ENCODE measurements at places on chromosomes 6 and 20. TPM values are rescaled to one million over a fixed set of nuclear protein-coding genes. Genes with fewer than 3 reads are reported as not detected.

- DNase-seq = no peak
These were observed 89.0 kb downstream of the PSMB1 start for GRCh38 chr6:170464080-170464479.

- no peak for DNase-seq
These were observed 546.6 kb downstream of the CD83 start for GRCh38 chr6:14664112-14664601.

The FAM209B gene
- total RNA-seq = not detected

DNA sequence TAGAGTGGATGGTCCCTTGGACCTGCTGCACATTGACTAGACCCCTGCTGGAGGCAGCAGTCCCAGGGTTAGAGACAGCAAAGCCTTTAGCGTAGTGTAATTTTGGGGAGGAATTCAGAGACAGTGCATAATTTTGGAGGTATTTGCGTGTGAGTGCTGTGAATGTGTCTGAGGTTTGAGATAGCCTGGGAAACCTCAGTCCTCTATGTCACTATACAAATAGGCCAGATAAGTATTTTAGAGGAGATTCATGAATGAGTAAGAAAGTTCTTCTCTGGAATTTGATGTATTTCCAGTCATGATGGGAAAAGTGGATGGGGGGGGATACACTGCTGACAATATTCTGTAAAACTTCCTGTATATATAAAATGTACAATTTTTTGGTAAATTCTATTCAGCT lies 25.8 kb upstream of the MTRF1L start:
- DNase-seq = no peak

- no peak for DNase-seq
These were observed 44.6 kb downstream of the TAF4 start for GRCh38 chr20:62020935-62021701.

The HEY2 gene
- 3.7 TPM for total RNA-seq

The KCNK5 gene
- total RNA-seq = 57.4 TPM

The DEFB129 gene
- total RNA-seq = not detected

- DNase-seq = no peak
These were observed 8.1 kb upstream of the OCSTAMP start for GRCh38 chr20:46558511-46558959.

The PKHD1 gene
- total RNA-seq = 0.07 TPM

- no peak for DNase-seq
These were observed 939.5 kb downstream of the EPHA7 start for GRCh38 chr6:92479831-92480230.

GRCh38 chr6:15086348-15087158 lies 159.3 kb upstream of the JARID2 start:
- DNase-seq = no peak

DNA sequence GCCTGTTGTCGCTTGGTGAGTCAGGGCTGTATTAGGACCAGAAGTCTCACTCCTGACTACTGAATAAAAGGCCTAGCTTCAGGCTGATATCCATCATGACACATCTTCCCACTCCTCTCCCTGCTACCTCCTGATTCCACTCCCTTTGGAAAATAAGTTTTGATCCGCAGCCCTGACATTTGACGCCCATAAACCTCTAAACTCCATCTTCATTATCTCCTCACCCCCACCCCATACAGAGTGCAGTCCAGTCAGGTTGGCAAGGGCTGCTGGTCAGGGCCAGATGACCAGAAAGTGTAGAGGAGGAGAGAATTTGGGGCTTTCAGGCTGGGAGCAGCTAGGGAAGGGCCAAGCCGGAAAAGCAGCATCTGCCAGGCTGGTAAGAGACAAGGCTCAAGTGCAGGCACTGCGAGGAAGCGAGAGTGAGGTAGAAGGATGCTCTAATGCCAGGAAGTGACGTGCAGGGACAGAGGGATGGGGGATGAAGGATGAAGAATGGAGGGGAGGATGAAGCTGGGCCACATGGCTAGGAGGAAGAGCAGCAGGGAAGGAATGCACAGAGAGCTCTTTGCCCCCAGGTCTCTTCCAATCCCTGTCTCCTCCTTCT lies 1.2 kb downstream of the GGT7 start:
- DNase-seq = peak; percentile 6

- DNase-seq = peak; percentile 94
These were observed at the start of gene MARCKS for GRCh38 chr6:113856625-113857555. MARCKS (plus strand) TSS chr6:113857345; CDS start chr6:113857746, 401 bp downstream.

GRCh38 chr20:51412951-51413481 lies 129.5 kb downstream of the NFATC2 start:
- DNase-seq = no peak

GRCh38 chr6:73123632-73124329 lies 101.5 kb downstream of the KHDC1L start:
- no peak for DNase-seq

The SLCO4A1 gene
- total RNA-seq = 38.3 TPM

DNA sequence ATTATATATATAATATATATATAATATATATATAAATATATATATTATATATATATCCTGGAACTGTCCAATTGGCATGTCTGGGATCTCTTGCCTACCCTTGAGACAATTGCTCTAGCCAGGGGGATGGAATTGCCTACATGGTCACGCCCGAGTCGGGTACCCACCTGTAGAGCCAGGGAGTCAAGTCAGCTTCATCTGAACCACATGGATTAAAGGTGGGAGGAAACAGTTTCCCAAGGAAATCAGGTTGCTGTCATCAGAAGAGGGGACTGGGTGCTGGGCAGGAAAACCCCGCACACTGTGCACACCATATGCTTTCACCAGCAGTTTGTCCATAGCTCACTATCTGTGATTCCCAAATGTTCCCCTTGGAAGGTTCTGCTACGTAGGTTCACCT lies 252.5 kb upstream of the NOX3 start:
- DNase-seq = no peak

The LY6G6D gene
- total RNA-seq = not detected

The PSMF1 gene
- total RNA-seq = 84.2 TPM

DNA sequence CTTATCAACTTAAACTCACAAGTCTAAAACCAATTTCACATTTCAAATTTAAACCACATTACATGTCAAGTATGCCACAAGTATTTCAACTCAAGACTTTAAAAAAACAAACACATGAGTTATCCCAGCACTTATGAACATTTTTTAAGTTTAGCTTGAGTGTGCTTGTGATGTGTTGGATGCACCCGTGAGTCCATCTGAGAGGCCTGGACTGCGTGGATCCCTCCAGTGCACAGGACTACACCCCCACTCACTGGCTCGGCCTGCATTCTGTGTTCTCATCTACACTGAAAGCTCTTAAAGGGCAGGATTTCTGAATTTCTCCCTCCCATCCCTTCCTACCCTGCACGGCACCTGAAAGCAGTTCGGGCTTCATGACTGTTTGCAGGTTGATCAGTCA lies 128.8 kb upstream of the CD93 start:
- DNase-seq = no peak

DNA sequence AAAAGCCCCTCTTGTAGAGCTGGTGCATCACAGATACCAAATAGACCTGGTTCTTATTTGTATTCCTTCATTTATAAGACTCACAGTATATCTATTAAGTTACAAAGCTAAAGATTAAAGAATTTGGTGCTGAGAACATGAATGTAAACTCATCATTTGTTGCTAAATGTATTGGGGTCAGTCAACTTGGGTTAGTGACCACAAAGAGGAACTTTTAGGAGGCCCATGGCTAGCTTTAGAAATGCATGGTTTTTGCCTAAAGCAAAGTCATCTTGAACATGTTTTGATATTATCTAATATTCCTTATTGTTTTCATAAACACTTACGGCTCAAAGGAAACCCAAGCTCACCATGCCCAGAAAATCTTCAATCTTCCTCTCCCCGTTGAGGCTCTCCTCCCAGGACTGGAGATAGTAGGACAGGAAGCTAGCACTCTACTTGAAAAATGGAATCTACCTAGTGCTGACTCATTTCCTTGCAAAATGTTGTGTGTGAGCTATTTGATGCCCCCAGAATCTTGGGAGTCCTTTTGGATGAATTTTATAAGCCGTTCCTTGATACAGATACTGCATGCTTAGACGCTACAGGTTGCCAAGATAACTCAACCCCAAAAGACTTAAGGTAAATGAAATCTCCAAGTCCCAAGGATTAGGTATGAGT lies 121.4 kb downstream of the BMP2 start:
- DNase-seq = no peak

GRCh38 chr6:111032484-111033140 lies 50.8 kb downstream of the RPF2 start:
- DNase-seq = no peak

The SLC17A1 gene
- not detected for total RNA-seq

DNA sequence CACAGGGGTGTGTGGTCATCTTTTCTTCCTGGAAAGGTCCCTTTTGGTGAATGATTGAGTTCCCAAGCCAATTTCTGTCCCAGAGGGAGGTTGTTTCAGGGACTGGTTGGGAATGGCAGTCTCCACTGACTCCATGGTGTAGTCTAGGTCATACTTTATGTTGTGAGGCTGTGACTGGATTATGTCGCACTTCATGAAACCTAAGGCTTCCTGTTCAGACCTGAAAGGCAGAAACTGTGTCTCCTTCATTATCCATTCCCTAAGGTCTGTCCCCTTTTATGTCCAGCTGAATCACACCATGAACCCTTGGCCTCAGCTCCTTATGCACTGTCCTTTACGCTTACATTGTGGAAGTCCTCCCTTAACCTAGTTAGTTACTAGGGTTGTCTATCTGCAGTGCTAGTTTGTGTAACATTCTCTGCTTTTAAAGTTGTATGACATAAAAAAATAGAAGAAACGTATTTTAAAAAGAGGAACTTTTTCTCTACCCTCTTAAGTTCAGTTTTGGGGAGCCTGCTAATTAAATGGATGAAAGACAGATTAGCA lies 191.3 kb downstream of the JARID2 start:
- DNase-seq = no peak

- peak; percentile 50 for DNase-seq
These were observed at the start of gene CLIC5 for GRCh38 chr6:46015119-46015968. CLIC5 (minus strand) TSS chr6:46015860; CDS start chr6:46015542, 318 bp downstream.

The FKBP1A gene
- total RNA-seq = 159 TPM

DNA sequence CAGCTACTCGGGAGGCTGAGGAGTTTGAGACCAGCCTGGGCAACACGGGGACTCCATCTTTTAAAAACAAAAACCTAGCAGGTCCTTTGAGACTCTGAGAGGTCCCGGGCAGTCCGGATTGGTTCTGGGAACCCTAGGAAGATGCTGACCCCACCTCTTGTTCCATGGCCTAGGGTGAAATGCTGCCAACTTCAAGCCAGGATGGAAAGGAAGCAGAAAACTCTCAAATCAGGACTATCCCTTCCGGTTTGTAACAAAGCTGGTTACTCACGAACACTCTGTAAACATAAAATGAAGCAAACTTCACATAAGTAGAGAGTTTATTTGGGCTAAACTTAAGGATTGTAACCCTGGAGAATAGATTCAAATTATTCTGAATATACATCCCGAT lies 28.0 kb downstream of the CAPN11 start:
- DNase-seq = no peak

The MAP1LC3A gene
- 9.5 TPM for total RNA-seq

- DNase-seq = no peak
These were observed 229.5 kb upstream of the RNF24 start for GRCh38 chr20:4244700-4245485.

DNA sequence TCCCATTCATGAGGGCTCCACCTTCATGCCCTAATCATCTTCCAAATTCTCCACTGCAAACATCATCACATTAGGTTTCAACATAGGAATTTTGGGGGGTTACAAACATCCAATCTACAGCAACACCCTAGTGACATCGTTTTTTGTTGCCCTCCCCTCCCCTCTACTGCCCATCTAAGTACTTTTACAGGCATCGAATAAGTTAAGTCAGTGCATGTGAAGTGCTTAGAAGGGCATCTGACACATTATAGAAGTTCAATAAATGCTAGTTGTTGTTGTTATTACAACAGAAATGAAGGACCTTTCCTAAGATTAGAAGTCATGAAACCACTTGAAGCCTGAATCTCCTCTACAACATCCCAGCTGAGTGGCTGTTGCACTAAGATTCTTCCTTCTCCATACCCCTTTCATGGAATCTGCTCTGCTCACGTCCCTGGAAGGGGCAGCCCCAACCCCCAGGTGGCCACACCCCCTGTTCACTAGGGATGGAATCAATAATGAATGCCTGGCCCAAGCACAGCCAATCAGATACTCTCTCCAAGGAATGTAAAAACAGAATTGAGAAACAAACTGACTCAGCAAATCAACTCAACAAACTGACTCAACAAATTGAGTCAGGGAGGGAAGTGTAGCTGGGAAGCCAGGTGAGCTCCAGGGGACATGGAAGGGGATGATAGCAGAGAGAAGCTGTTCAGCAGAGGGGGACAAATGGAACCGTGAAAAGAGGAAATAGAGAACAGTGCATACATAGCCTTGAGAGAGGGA lies 3.9 kb upstream of the LRP11 start:
- DNase-seq = peak; percentile 91

The ENPP1 gene
- total RNA-seq = 46.9 TPM

GRCh38 chr6:56772737-56773184 lies 130.1 kb upstream of the DST start:
- peak; percentile 65 for DNase-seq

GRCh38 chr6:146999766-147000165 lies 204.5 kb upstream of the STXBP5 start:
- DNase-seq = no peak

DNA sequence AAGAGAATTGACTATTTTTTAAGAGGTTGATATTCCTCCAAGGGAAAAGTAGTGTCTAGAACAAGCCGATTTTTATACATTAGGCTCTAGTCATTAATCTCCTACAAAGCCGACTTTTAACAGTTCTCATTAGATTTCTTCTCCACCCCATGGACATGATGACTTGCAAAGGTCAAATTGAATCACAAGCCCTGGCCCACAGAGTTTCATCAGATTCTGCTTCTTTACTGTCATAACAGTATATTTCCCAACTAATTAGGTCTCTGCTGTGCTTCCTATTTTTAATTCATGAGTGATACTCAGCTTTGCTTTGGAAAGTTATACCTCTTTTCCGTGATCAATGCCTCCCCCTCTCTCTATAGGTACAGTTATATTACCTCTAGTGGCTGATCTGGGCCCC lies 90.6 kb upstream of the ADGRB3 start:
- DNase-seq = no peak

- DNase-seq = no peak
These were observed 17.2 kb downstream of the SH3BGRL2 start for GRCh38 chr6:79648328-79648727.

The KHDRBS2 gene
- 11.7 TPM for total RNA-seq

- DNase-seq = no peak
These were observed 38.4 kb downstream of the ALDH8A1 start for GRCh38 chr6:134911547-134911946.

The TDRD6 gene
- total RNA-seq = 0.14 TPM

DNA sequence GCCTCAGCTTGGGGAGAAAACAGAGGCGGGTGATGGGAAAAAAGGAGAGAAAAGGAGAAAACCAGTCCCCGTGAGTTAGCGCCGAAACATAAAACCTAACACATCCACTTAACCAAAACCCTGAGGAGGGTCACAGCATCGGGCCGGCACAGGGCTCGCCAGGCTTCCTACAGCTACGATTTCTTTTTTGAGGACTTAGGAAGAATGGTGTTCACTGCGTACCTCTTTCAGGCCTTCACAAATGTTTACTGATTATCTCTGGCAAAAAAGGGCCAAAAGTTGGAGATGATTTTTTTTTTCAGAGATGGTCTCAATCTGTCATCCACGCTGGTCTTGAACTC lies 48.8 kb downstream of the DSTN start:
- DNase-seq = no peak

The COL12A1 gene
- 6.3 TPM for total RNA-seq

All from GM23338 (cell line).